Eye (tissue), 1 donor: ENCODE measurements at places on chromosomes 2 and 18.
A peak's percentile ranks its signal among the peaks of the same experiment; 100 is the strongest.

- no peak for DNase-seq
Observed at GRCh38 chr2:28129955-28130695, 239.6 kb downstream of the BABAM2 start.

DNA sequence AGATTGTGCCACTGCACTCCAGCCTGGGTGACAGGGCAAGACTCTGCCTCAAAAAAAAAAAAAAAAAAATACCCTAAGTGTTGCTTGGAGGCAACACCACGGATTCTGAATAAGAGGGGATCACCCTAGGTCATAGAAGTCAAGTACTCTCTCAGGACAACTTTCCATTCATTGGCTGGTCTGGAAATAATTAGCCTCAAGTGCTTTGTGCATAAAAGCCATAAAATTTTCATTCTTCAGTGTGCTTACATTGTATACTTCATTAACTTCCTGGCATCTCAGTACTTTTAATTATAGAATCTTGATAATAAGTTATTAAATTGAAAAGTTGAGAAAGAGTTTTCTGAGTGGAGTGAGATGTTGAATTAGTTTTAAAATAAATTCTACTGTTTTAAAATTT, 876.1 kb upstream of the FAM98A start:
- DNase-seq, result no peak

- peak; percentile 23 for DNase-seq
Observed at GRCh38 chr2:83233326-83233725, 1225.8 kb downstream of the SUCLG1 start.

- no peak for DNase-seq
Observed at GRCh38 chr2:157789933-157790511, 86.1 kb downstream of the ACVR1 start.

GRCh38 chr18:39602131-39602530, 2036.5 kb upstream of the CELF4 start:
- peak; percentile 74 for DNase-seq

DNA sequence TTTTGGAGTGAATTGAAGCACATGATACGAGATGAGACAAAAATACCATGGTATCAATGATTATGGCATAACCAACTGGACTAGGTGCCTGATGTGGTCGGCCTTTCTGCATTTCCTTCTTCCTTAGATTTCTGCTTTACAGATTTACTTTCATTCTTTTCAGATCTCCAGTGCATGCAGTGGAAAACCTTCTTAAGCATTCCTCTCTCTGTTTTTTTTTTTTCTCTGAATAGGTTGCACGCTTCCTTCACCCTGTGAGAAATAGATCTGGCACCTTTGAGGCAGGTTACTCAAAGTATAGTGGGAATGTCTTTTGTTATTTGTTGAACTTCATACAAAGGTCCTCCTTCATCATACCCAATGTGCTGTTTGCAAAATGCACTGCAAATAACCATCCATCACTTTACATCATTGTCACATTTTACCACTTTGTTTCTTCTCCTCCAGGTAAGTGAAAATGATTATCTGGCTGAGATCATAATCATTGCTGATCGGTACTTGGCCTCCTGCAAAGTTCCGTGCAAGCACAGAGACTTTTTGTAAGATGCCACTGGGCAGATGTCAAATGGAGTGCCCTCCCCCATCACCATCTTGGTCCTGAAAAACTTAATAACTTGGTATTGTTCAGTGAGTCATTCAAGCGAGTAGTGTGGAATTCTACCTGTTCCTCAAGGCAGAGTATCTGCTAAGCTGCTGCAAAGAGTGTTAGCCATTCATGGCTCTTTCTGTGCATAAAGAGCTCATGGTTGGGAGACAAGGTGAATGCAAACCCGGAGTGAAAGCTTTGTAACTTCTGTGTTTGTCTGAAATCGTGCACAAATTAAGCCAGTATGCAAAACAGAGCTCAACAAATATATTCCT, 30.0 kb upstream of the KLHL14 start:
- DNase-seq, result peak; percentile 69

DNA sequence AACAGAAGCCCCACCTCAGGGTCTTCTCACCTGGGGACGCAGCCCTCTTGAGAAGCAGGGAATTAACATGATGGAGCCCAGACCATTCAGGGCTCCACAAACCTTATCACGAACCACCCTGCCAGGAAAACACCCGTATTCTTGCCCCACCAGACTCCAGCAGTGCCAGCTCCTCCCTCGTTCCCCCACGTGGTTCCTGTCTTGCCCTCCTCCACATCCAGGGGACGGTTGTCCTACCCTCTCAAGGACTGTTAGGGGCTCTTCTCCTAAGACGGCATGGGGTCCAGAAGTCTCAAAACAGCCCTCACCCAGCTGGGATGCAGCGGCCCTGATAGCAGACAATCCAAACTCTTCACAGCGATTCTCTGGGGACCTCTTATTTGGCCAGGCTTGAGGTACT, 372.2 kb upstream of the HS6ST1 start:
- DNase-seq, result no peak

DNA sequence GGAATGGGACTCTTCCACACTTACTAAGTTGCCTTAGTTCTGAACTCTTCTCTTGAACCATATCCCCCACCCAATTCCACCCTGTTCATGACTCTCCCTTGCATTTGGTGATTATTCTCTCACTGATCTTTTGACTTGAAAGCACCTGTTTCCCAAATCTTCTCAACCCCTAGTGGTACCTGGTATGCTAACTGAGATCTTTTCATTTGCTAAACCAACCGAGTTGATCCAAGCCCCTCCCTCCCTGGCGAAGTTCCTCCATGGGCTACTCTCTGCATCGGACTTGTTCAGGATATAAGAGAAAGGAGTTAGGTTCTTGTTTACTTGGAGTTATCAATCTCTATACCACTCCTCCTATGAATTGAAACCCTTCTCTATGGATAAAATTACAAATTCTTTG, 593.5 kb downstream of the BCL11A start:
- DNase-seq, result no peak

DNA sequence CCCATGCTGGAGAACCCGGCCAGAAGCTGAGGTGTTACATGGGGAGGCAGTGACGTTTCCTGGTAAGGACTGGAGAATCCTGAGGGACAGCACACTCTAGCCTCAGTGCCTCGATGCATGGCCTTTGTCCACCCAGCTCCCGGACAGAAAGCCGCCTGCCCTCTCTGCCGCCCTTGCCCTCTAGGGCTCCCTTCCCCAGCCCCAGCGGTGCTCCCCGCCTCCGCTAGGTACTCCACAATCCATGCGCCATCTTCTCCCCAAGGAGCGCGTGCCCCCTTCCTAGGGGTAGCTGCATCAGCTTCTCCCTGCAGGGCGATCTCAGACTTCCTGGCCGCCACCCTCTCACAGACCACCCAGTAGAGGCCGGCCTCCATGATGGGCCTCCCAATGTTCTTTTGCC, 251.6 kb downstream of the TWIST2 start:
- DNase-seq, result no peak

DNA sequence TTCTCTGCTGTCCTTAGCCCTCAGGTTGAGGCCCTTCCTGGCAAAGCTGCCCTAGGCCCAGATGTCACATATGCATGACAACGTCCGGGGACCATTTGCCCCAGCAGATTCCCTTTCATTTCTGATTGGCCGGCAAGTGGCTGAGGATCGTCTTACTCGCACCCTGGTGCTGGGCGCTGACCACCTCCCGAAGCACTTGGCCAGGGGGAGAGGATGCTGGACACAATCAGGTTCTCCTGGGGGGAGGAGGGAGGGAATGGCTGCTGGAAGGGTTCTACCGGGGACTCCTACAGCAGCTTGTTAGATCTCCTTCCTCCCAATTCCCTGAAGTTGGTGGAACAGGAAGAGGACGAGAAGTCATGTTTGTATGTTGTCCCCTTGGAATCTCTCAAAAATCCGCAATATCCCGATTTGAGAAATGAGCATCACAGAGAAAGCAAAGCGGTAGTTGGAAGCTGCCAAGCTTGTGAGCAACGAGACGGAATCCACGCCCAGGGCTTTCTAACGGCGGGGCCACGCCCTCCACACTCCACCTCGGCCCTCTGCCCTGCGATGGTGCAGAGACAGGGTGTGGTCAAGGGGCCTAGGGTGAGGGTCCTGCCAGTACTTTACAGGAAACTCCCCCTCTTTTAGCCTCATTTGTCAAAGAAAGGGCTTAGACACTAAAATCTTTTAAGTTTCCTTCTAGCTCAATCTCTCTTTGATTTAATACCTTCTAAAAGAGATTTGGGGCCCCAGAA, 61.8 kb upstream of the YWHAQ start:
- DNase-seq, result no peak

DNA sequence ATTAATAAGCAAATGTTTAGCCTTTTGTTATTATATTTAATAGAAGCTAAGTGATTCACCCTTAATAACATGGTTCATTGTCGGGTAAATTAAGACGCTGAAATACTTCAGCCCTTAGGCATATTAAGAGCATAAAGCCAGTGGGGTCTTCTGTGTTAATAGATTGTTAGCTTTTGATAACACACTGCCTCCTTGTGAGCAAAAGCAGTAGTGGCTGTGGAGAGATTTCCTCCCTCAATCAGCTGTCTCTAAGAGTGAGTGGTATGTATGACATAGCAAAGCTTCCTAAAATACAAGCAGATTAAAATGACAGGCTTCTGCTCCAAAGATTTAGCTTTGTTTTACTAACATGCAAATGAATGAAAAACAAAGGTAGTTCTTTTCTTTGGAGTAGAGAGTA, 143.7 kb upstream of the SYT4 start:
- DNase-seq, result peak; percentile 26

GRCh38 chr2:153068052-153068451, 349.6 kb downstream of the ARL6IP6 start:
- no peak for DNase-seq

- DNase-seq, result no peak
Observed at GRCh38 chr2:231133365-231134099, 8.7 kb upstream of the HTR2B start.

DNA sequence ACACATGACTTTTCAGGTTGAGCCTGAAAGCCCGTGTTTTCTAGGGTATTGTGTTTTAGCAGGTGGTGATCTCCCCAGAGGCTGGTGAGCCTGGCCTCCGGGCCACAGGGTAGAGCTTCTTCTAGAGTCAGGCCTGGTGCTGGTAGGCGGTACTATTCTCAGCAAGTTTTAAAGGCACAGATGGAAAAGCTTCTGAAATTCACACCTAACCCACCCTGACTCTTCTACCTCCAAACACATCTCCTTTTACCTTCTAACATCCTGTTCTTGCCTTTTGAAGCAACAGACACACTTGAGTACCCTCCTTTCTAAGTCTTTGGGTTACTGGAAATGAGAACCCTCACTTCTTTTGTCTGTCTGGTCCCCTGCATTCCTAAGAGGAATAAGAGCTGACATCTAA, 191.1 kb downstream of the SETBP1 start:
- no peak for DNase-seq

DNA sequence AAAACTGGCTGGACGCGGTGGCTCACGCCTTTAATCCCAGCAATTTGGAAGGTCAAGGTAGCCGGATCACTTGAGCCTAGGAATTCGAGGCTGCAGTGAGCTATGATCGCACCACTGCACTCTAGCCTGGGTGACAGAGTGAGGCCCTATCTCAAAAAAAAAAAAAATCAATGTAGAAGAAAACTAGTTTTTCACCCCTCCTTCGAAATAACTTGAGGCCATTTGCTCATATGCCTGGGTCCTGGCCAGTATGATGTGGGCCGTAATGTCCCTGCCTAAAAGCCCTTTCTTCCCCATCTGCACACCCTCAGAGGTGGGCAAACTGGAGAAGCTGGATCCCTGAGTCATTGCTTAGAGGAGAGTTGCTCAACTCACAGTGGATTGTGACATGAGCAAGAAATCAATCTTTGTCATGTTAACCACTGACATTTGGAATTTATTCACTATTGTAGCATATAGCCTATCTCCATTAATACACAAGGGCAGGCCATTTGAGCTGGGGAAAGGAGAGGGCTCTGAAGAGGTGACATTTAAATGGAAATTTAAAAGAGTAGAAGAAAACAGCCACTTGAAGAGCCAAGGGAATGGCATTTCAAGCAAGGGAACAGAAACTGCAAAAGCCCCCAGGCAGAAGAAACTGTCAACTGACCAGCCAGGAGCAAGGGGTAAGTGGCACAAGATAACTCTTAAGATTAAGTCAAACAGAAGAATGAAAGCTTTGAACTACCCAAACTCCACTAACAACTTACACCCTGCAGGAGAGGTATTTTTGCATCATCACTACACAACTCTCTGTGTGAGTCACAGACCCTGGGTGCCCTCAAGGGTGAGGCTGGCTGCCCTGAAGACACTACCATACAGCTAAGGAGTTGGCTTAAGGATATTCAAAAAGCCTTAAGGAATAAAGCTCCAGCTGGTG, 7.6 kb upstream of the METTL21A start:
- DNase-seq, result no peak

- DNase-seq, result no peak
Observed at GRCh38 chr2:240589850-240590525, 3.5 kb downstream of the CAPN10 start.

DNA sequence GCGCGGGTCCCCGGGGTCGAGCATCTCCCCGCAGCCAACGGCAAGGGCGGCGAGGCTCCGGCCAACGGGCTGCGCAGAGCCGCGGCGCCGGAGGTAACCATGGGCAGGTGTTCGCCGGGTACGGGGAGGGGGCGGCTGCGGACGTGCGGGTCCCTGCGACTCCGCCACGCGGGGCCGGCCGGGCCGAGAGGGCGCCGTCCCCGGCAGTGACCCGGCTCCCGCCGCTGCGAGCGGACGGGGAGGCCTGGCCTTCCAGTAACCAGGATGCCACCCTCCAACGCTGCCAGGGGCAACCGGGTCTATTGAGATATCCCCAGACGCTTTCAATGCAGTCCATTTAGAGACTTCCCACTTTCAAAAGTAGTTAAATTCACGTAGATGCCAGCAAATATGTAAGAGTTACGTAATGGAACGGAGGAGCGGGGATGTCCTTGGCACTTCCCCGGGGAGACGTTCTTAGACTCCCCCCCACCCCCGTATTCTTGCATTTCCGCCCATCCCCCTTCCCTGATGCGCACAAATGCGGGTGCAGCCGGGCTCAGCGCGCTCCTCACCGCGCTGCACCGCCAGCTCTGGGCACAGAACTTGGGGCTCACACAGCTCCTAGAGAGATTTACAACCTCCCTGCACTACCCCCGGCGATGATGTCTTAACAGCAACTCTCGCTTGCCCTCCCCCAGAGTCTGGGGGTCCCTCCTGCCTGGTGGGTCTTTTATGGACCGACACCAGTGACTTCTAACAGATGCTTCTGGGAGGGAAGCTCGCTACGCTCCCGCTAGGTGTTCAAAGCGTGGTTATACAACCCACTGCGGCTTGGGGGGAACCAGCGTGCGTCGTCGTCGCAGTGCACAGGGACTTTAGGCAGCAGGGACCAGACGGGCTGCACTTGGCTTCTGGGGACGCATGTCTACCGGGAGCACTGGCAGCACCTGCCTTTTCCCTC, 657 bp downstream of the SGPP2 start:
- peak; percentile 63 for DNase-seq

GRCh38 chr2:37579192-37579713, 92.2 kb downstream of the CDC42EP3 start:
- no peak for DNase-seq

- DNase-seq, result peak; percentile 31
Observed at GRCh38 chr18:35508746-35509338, 11.1 kb upstream of the INO80C start.

GRCh38 chr2:33033606-33034081, 86.9 kb downstream of the LTBP1 start:
- peak; percentile 92 for DNase-seq

- peak; percentile 84 for DNase-seq
Observed at GRCh38 chr2:42493468-42494354, at the start of gene KCNG3. Gene KCNG3, minus strand, starts transcription at chr2:42493982. Its CDS starts 481 bp downstream, at chr2:42493501.
